Memory B cell (primary cell): ENCODE measurements at places on chromosomes 16 and 17.

DNA sequence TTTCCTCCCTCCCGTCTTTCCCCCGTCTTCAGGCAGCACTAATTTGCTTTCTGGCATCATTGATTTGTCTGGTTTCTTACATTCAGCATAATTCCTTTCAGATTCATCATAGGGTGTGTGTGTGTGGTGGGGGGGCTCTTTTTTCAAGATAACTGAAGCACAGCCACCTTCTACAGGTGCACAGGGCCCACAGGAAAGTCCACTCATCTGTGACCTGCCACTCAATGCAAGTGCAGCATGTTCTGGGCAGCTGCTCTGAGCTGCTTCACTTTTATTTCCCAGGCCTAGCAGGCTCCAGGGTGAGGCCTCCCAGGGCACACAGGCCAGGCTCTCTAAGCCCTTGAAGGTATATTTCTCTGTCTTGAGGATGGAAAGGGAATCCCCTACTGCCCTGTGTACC is 35.2 kb upstream of the MYH10 start:
- no peak for DNase-seq

DNA sequence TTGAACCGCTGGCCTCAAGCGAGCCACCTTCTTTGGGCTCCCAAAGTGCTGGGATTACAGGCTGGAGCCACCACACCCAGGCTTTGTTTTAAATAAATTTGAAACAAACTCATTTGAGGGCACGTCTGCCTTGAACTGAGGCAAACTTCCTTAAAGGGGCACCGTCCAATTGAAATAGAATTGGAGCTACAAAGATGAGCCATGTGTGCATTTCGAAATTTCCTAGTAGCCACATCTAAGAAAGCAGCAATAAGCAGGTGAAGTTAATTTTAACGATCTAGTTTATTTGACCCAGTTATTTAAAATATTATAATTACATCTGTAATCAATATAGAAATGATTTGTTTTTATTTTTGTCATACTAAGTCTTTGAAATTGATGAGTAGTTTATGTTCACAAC is 755 bp upstream of the C16orf89 start:
- DNase-seq: no peak

DNA sequence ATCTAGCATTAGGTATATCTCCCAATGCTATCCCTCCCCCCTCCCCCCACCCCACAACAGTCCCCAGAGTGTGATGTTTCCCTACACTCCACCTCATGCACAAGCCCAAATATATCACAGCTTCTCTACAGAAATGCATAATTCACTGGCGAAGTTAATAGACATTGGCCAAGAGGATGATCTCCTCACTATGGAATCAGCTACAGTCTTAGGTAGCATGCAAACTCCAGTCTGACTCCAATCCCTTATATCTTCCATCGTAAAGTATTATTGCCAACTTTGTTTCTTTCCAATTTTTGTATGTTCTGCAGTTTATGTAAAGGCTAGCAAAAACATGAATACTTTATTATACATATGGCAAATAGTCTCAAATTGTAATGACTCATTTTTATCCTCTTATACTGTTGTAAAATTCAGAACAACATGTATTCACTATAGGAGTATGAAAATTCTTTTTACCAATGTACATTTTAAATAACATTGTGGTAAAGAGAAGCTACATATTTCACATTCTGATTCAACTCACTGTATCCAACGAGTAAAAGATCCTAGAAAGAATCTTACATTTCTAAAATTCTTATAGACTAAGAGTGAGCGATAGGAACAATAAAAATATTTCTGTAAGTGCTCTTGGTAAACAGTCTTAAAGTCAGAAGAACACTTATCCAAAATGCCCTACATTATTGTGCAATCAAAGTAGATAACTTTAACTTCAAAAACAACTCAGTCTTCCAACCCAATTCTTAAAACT is 871 bp downstream of the ABCA8 start:
- DNase-seq: no peak

- no peak for DNase-seq
Observed at GRCh38 chr17:57806167-57806830, 43.5 kb downstream of the MRPS23 start.

GRCh38 chr17:43449470-43450248 is 34.1 kb upstream of the DHX8 start:
- no peak for DNase-seq

- DNase-seq: peak; percentile 81
Observed at GRCh38 chr17:27217631-27218030, 76.3 kb upstream of the WSB1 start.

- DNase-seq: no peak
Observed at GRCh38 chr17:336110-337021, 16.2 kb downstream of the RPH3AL start.

DNA sequence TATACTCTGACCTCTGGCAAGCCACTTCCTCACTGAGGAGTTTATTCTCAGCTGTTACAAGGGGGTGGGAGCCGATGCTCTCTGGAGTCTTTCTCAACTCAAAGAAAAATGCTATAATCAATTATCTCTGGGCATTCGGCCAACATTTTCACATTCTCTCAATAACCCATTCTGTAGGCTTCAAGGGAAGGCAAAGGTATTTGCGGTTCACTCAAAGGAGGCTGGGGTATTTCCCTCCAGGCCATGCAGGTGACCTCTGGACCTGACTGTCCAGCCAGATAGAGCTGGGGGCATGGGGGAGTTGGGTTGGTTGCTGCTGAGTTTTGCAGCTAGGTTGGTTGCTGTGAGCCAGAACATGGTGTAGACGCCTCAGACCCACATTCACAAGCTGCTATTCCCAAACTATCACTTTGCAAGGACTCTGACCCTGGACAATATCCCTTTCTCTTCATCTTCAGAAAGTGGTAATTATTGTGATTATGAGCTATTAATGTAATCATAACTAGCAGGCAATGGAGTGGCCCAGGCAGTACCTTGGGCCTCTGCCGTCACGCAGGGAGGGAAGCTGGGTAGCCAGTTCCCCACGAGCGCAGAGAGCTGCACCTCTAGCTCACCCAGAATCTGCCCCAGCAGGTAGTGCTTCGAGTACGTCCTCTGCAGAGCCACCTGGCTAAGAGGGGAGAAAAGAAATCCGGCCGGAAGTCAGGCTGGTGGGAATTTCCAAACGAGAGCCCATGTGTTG is 42.1 kb downstream of the AIPL1 start:
- no peak for DNase-seq

GRCh38 chr16:20799599-20799998 is 6.7 kb downstream of the ERI2 start:
- peak; percentile 21 for DNase-seq

DNA sequence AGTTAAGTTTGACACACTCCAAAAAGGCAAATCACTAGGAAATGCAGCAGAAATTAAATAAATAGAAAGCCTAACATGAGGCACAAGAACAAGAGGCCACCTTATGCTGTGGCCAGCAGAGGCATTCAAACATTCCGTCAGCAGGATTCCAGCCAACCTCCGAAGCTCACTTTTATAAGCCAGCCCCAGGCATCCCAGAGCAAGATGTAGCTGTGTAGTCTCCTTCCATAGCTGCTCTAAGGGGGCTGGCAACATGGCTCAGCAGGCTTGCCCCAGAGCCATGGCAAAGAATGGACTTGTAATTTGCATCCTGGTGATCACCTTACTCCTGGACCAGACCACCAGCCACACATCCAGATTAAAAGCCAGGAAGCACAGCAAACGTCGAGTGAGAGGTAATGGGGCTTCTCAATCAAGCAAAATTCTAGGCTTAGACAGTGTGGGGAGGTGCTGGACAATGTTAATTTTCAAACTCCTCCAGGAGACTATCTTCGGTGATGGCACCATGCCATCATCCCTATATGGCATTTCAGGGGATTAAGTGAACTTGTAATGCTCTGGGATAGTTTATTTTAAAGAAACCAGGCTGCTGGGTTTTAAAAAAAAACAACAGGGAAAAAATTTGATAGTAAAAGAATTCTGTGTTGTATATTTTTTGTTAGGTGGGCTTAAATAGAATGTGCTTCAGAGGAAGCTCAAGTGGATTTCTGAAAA is at the start of gene CLEC3A:
TSS of gene CLEC3A (plus strand) at position 202 of the 714 bp plus-strand sequence. CDS start at position 281, 79 bp downstream.
- no peak for DNase-seq

- DNase-seq: no peak
Observed at GRCh38 chr17:8341456-8341855, 1.8 kb downstream of the ODF4 start.

- DNase-seq: no peak
Observed at GRCh38 chr17:60065136-60065535, 13.6 kb downstream of the HEATR6 start.

DNA sequence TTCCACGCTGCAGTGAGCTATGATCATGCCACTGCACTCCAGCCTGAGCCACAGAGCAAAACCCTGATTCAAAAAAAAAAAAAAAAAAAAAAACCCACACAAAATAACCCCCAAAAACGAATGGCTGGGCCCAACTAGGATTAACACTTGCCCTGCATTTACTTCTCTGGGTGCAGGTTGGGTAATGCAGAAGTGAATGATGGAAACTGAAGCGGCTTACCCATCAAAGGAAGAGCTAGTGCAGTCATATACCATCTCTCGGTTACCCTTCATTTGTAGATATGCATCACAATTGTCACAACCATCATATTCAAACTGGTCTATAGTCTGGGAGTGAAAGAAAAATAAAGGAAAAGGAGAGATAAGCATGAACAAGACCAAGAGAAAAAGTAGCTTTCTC is 819 bp downstream of the SUPT4H1 start:
- DNase-seq: no peak

DNA sequence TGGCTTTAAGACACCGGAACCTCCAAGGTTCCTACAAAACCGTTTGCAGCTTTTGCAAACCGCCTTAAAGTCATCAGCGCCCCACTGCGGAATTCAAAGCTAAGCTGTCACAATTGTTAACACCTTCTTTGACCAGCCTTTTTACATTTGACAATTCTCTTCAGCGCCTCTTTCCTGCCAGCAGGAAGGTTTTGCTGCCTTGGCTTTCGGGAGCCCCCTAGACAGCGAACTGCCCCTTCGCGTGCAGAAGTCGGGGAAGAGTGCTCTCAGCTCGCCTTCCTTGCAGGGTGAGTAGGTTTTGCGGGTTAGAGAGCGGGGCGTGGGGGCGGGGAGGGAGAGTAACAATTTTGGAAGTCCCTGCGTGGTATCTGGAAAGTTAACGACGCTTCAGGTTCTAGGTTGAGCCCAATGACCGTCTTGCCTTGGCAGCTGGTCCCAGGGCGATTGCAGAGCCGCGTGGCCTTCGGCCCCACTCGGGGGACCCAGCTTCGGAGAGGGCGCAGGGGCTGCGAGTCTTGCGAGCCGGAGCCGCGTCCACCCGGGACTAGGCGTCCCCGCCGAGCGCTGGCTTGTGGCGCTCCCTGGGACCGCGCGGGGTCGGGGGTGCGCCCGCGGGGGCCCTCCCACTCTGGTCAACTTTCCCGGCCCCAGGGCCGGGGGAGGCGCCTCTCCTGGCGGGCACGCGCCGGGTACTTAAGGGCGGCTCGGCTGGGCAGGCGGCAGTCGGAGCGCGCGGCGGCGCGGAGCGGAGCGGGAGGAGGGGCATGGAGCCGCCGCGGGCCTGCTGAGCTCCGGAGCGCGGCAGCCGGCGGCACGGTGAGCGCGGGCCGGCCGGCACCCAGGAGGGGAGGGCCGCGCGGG is at the start of gene HAS3:
TSS of gene HAS3 (plus strand) at position 153 of the 861 bp plus-strand sequence. CDS start 3,743 bp downstream, outside the sequence.
- no peak for DNase-seq

- no peak for DNase-seq
Observed at GRCh38 chr16:12063004-12063395, 86.5 kb downstream of the SNX29 start.

DNA sequence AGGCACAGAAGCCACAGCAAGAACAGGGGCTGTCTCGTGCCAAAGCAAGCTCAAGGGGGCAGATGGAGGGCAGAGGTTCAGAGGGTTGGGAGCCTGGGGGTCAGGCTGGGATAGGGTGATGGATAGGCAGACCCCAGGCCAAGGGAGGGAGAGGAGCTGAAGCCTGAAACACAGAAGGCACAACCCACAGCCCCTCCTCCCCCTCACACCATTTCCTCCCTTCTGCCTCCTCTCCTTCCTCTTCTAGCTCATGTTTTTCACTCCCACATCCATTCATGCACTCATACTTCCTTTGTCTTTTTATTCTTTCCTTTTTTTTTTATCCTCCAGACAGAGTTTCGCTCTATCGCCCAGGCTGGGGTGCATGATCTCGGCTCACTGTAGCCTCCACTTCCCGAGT is 61.1 kb downstream of the SOCS1 start:
- no peak for DNase-seq

GRCh38 chr16:66001432-66001831 is 365.1 kb upstream of the CDH5 start:
- no peak for DNase-seq

GRCh38 chr17:56635641-56636040 is 42.1 kb downstream of the NOG start:
- no peak for DNase-seq

GRCh38 chr17:17044846-17045561 is 2.7 kb downstream of the MPRIP start:
- no peak for DNase-seq
